T-cell (primary cell): ENCODE measurements at places on chromosomes 13 and 19. TPM values are rescaled to one million over a fixed set of nuclear protein-coding genes. Genes with fewer than 3 reads are reported as not detected.

DNA sequence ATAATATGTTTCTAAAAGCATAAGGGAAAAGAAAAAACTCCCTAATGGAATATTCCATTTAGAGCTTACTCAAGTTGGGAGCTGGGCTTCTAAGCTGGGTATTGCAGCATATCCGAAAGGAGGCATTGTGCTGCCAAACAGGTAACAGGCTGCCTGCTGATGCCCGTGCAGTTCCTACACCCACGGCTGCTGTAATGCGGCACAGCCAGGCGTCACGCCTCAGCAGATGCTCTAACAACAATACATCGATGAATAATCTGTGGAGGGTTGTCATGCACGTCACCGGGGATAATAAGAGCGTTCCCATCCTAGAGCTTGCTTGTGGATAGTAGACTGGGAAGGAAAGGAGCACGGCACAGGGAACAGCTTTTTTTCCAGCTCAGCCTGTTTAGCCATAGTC is 1582.1 kb upstream of the SLC10A2 start:
- no peak for DNase-seq
- H3K4me1 ChIP-seq = no peaks in the 10 kb centered on the region
- H3K36me3 ChIP-seq = no peaks in the 10 kb centered on the region
- no peak overlapping the region for H3K4me3 ChIP-seq

- DNase-seq = peak; percentile 81
- no peak overlapping the region for H3K4me3 ChIP-seq
- no peaks in the 10 kb centered on the region for H3K4me1 ChIP-seq
Measured at GRCh38 chr19:46728693-46729339, 11.9 kb upstream of the PRKD2 start.

- no peak for DNase-seq
- no peaks in the 10 kb centered on the region for H3K4me1 ChIP-seq
- H3K36me3 ChIP-seq = no peaks in the 10 kb centered on the region
- no peak overlapping the region for H3K27ac ChIP-seq
- no peak overlapping the region for H3K4me3 ChIP-seq
Measured at GRCh38 chr13:82291852-82292251, 1590.4 kb downstream of the SLITRK1 start.

- no peak for DNase-seq
- H3K27me3 ChIP-seq = peaks cover 37% of the 10 kb centered on the region
- no peak overlapping the region for H3K27ac ChIP-seq
Measured at GRCh38 chr19:35279985-35280821, 2.1 kb upstream of the HAMP start.

GRCh38 chr13:44259045-44260027 is 114.3 kb upstream of the SERP2 start:
- peak; percentile 73 for DNase-seq
- H3K4me3 ChIP-seq = peak overlapping the region; percentile 14
- no peaks in the 10 kb centered on the region for H3K36me3 ChIP-seq
- no peaks in the 10 kb centered on the region for H3K4me1 ChIP-seq

DNA sequence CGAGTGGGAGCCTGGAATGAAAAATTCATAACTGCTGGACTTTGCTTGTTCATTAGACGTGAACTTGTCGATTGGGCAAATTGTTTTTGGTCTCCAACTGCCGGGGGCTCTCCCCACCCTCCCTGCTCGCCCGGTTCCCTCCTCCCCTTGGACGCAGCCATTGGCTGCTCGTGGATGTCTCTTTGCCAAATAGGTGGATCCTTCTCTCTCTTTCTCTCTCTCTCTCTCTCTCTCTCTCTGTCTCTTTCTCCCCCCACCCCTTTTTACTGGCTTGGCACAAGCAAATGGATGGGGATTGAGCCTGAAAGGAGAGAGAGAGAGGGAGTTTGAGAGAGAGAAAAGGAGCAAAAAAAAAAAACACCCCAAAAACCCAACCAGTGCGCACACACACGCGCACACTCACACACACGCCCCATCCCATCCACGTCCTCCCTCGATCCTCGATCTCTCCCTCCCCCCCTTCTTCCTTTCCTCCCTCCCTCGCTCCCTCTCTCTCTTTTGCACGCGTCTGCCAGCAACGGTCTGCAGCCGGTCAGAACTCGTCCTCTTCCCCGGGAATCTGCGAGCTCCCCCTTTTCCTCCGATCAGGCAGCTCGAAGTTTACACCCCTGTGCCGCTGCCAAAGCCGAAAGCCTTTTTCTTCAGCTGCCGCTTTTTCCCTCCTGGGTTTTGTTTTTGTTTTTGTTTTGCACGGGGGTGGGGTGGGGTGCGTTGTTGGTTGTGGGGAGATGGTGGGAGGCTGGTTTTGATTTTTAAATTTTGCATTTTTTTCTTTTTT is 27.8 kb downstream of the NFIX start:
- H3K4me1 ChIP-seq = peaks cover 27% of the 10 kb centered on the region
- no peak overlapping the region for H3K27ac ChIP-seq
- no peak for DNase-seq
- H3K36me3 ChIP-seq = no peaks in the 10 kb centered on the region
- H3K27me3 ChIP-seq = peaks cover 16% of the 10 kb centered on the region

- peak overlapping the region; percentile 29 for H3K27ac ChIP-seq
- no peaks in the 10 kb centered on the region for H3K27me3 ChIP-seq
- peaks cover 6% of the 10 kb centered on the region for H3K4me1 ChIP-seq
- H3K36me3 ChIP-seq = no peaks in the 10 kb centered on the region
- H3K4me3 ChIP-seq = peak overlapping the region; percentile 15
- no peak for DNase-seq
Measured at GRCh38 chr19:6100284-6100915, 9.9 kb downstream of the RFX2 start.

GRCh38 chr19:50975766-50976165 is 6.4 kb upstream of the KLK6 start:
- no peak for DNase-seq
- H3K4me1 ChIP-seq = no peaks in the 10 kb centered on the region
- no peaks in the 10 kb centered on the region for H3K36me3 ChIP-seq
- H3K27me3 ChIP-seq = no peaks in the 10 kb centered on the region

GRCh38 chr19:907183-907853 is 5.7 kb downstream of the R3HDM4 start:
- peak overlapping the region; percentile 99 for H3K27ac ChIP-seq
- peaks cover 18% of the 10 kb centered on the region for H3K36me3 ChIP-seq
- H3K4me3 ChIP-seq = peak overlapping the region; percentile 2

GRCh38 chr19:41707502-41707812 is 969 bp upstream of the CEACAM5 start:
- no peaks in the 10 kb centered on the region for H3K36me3 ChIP-seq
- no peaks in the 10 kb centered on the region for H3K27me3 ChIP-seq
- H3K4me1 ChIP-seq = no peaks in the 10 kb centered on the region
- no peak overlapping the region for H3K27ac ChIP-seq

- no peak overlapping the region for H3K27ac ChIP-seq
- no peaks in the 10 kb centered on the region for H3K27me3 ChIP-seq
- H3K4me3 ChIP-seq = no peak overlapping the region
- H3K4me1 ChIP-seq = peaks cover 6% of the 10 kb centered on the region
Measured at GRCh38 chr19:21138130-21138529, 3.7 kb upstream of the ZNF431 start.

DNA sequence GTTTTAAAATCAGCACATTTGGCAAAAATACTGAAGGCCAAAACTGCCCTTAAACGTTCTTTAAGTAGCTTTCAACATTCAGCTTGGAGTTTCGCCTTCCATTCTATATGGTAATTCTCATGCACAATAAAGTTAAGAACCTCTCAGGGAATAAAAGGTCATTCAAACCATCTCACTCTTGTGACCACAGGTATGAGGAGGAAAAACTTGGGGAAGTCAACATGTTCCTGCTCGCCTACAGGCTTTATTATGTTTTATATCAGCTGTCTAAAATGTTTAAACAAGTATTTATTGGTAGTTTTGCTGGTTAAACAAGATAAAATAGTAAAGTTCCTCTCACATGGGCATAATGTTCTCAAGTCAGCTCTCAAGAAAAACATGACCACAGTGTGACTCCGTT is 19.9 kb upstream of the TM9SF2 start:
- no peaks in the 10 kb centered on the region for H3K36me3 ChIP-seq
- no peaks in the 10 kb centered on the region for H3K4me1 ChIP-seq
- H3K27ac ChIP-seq = no peak overlapping the region
- no peak overlapping the region for H3K4me3 ChIP-seq
- DNase-seq = no peak

DNA sequence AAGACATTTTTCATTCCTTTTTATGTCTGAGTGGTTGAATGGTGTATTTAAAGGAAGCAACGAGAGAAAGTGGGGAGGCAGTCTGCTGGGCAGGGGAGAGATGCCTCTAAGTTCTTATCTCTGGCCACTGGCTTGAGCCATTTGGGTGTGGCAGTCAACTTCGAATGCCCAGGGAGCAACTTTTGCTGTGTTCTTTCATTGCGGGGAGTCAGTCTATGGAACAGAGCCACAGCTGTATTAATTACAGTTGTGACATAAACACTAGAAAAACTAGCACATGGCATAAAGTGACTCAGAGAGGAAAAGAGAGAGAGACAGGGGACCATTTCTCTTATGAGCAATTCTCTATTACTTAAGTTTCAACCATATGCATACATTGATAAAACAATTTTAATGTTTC is 40.4 kb upstream of the PDCD5 start:
- H3K4me3 ChIP-seq = no peak overlapping the region
- DNase-seq = no peak
- H3K27ac ChIP-seq = no peak overlapping the region
- H3K27me3 ChIP-seq = no peaks in the 10 kb centered on the region
- no peaks in the 10 kb centered on the region for H3K36me3 ChIP-seq

DNA sequence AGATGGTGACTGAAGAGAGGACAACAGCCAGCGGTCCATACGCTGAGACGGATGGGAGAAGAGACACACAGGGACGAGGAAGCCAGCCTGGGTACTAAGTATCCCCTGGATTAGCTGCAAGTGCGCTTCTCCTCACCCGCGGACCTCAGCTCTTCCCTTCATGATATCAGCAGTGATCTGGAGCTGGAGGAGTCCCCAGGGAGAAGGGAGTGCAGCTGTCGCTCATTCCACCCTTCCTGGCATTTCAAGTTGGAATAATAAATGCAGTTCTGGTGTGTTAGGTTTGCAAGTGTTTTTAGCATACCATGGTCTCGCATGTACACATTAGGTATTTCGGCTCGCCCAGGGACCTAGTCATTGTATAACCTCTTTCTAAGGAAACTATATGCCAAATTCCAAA is 88.5 kb upstream of the C1QTNF9B start:
- H3K27ac ChIP-seq = no peak overlapping the region
- no peak overlapping the region for H3K4me3 ChIP-seq
- no peaks in the 10 kb centered on the region for H3K4me1 ChIP-seq

GRCh38 chr19:4345342-4346019 is 2.1 kb downstream of the MPND start:
- H3K27me3 ChIP-seq = no peaks in the 10 kb centered on the region
- no peak overlapping the region for H3K27ac ChIP-seq
- H3K4me3 ChIP-seq = no peak overlapping the region
- DNase-seq = no peak
- H3K36me3 ChIP-seq = no peaks in the 10 kb centered on the region
- peaks cover 5% of the 10 kb centered on the region for H3K4me1 ChIP-seq

DNA sequence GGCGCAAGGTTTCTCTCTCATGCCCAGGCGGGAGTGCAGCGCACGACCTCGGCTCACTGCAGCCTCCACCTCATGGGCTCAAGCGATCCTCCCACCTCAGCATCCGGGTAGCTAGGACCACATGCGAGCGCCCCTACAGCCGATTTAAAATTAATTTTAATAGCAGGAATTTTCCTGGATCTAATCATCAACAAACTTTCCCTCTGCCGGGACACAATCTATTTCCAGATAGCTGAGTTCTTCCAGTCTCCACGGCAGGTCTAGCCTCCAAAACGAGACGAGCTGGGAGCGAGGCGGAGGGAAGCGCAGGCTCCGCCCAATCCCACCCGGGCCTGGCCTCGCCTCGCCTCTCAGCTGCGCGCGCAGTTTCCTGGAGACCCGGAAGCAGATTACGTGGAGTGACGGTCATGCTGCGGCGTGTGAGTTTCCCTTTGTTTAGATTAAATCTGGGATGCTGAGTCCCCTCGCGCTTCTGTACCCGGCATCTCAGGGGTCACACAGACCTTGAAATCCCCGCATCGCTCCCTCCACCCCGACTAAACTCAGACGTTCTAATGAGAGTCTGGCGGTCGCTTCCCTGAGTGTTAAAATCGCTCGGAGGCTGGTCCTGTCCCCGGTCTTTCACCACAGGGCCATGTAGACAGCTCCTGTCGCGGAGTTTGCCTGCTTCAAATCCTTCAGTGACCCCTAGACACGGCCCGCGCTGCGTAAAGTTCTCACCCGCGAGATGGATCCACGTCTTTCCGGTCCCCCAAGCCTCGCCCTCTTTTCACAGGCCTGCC is at the start of gene ZNF880:
Gene ZNF880 (plus strand): TSS at position 365 of the 782 bp plus-strand sequence. CDS start 43 bp downstream, at position 408.
- H3K27ac ChIP-seq = peak within 1 kb of the TSS; percentile 100
- H3K27me3 ChIP-seq = no peaks in the 10 kb centered on the region
- peak; percentile 88 for DNase-seq
- peak within 1 kb of the TSS; percentile 83 for H3K4me3 ChIP-seq

GRCh38 chr19:38701455-38702063 is 42.7 kb downstream of the CAPN12 start:
- no peak for DNase-seq
- H3K4me1 ChIP-seq = peaks cover 28% of the 10 kb centered on the region

- H3K27ac ChIP-seq = no peak overlapping the region
- no peak for DNase-seq
- H3K4me3 ChIP-seq = no peak overlapping the region
Measured at GRCh38 chr13:46640843-46641242, 87.9 kb downstream of the LRCH1 start.

DNA sequence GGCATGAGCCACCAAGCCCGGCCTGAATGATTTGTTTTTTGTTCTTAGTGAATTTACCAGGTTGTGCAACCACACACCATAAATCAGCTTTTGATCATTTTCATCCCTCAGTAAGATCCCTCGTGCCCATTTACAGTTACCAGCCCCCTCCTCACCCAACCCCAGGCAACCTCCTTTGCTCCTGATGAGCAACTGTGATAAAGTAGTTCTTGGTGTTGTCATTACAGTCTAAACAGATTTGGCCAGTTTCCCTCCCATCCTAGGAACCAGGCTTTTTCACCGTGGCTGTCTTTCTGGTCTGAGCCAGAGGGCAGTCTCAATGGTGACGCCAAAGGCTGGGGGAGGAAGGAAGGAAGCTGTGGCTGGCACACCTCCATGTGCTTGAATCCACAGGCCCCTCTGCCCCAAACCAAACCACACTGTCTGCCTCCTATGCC is 61.2 kb upstream of the WDFY2 start:
- peak overlapping the region; percentile 18 for H3K4me3 ChIP-seq
- DNase-seq = peak; percentile 40
- peaks cover 10% of the 10 kb centered on the region for H3K4me1 ChIP-seq

Gene NAPSA
- total RNA-seq = 3.0 TPM

Gene GPR18
- 16.7 TPM for total RNA-seq

Gene AP1M2
- total RNA-seq = not detected

Gene CYP2A6
- 1.1 TPM for total RNA-seq

Gene OR4F17
- total RNA-seq = not detected

Gene ALG11
- 19.2 TPM for total RNA-seq

Gene KIR2DL4
- total RNA-seq = 0.20 TPM

Gene CLIP3
- total RNA-seq = 6.2 TPM
